Fibroblast of villous mesenchyme (primary cell): ENCODE measurements at places on chromosomes 11 and 22. TPM values are rescaled to one million over a fixed set of nuclear protein-coding genes. Genes with fewer than 3 reads are reported as not detected.

The MYBPC3 gene
- not detected in 2 replicates for total RNA-seq

The GGTLC2 gene
- total RNA-seq = not detected in 2 replicates

The ALX4 gene
- not detected in 2 replicates for total RNA-seq

The TSGA10IP gene
- not detected in 2 replicates for total RNA-seq

The C11orf65 gene
- 0.64 and 0.86 TPM in 2 replicates for total RNA-seq

The SLC25A45 gene
- total RNA-seq = 1.7 and 2.9 TPM in 2 replicates
